ENCODE measurements at places on chromosomes 12 and 14.
A peak's percentile ranks its signal among the peaks of the same experiment; 100 is the strongest.

- DNase-seq, result no peak
Measured at GRCh38 chr12:52271158-52271557, 3.3 kb upstream of the KRT86 start.

DNA sequence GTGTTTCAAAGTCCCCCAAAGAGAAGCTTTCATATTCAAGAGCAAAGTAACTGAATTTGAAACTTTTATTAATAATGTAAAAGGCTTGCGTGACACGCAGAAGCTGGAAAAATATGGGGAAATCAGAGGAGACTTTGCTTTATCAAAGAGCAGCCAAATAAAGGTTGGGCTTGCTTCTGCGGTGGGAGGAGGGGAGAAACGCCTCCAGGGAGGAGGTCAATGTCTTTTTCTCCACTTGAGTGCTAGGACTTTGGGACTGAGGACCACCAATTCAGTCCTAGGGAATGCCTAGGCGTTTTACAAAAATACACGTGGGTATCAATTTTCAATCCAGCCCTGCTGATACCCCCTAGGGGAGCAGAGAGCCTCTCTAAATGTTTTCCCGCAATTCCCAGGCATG is 60.9 kb upstream of the FZD10 start:
- no peak for DNase-seq

DNA sequence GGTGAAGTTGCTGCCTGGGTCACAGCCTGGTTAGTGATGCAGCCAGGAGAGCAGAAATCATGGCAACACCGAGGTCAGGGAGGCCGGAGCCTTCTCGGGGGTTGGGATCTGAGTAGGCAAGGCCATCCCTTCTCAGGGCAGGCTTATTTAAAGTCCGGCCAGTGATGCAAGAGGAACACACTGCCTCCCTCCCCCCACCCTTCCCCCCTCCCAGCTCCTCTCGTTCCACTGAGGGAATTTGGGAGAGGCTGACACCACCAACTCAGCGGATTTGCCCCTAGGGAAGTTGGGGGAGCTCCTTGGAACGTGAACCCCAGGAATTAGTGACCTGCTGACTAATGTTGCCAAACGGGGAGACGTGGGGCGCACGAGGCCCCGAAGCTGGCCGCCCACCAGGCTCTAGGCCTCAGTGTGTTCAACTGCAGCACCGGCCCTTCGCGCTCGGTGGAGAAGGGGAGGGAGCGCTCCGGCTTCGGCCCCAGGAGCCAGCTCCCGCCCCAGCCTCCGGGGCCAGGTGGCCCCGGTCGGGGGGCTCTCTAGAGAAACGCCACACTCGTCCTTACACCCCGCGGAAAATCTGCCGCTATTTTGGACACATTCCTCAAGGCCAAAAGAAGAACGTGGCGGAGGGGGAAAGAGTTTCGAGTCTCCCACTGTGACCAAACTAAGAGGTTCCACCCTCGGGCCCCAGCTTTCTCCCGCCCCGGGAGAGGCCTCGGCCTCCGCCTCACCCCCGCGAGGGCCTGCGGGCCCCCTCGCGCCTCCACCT is 1.6 kb downstream of the CTDSP2 start:
- DNase-seq, result peak; percentile 86

- no peak for DNase-seq
Measured at GRCh38 chr14:89845346-89845745, 109.2 kb downstream of the EFCAB11 start.

DNA sequence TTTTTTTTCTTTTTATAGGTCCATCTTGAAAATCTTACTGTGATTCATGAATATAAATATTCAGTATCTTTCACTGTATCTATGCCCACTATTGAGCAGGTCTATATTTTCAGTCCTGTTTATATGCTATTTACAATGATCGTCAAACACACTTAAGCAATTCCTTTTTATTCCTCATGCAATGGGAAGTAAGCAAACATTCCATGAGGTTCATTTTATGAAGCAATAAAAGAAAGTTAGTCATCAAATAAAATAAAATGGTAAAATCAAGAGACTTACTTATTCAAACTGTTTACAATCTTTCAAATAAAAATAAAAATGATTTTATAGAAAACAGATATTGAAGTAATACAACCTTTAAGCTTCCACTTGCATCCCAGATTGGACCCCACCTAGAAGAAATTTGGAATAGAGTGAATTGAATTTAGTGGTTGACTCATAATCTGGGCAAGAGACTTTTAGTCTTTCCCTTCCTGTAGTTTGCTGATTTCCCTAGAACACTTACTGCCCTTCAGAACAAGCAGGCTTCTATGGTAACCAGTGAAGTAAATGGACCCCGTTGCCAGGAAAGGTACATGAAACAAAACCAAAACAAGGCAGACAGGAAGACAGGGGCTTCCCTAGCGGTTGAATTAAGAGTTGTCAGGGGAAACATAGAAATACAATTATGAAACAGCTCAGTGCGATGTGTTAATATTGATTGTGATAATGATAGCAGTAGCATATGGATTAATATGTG is 241.0 kb upstream of the ATP2B1 start:
- peak; percentile 21 for DNase-seq

DNA sequence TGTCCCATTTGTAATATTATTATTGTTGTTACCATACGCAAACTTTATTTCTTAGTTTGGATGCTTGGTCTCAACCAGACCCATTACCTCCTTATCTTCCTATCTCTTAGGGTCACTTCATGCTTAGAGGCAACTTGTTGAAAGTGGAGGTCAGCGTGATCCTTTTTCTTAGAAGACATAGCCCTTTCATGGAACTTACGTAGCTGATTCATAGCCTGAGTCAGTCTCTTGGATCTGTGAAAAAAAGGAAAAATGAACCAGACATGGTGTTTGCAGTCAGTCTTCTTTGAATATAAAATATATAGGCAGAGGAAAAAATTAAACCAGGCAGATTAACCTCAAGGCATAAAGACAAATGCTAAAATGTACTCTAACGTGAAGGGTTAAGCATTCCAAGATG is 613.7 kb downstream of the DIO2 start:
- DNase-seq, result no peak

GRCh38 chr14:92456215-92457015 is 57.2 kb upstream of the RIN3 start:
- DNase-seq, result peak; percentile 80

- DNase-seq, result no peak
Measured at GRCh38 chr12:80977346-80977745, 39.6 kb upstream of the LIN7A start.

- DNase-seq, result no peak
Measured at GRCh38 chr14:40122968-40123648, 690.9 kb upstream of the FBXO33 start.

DNA sequence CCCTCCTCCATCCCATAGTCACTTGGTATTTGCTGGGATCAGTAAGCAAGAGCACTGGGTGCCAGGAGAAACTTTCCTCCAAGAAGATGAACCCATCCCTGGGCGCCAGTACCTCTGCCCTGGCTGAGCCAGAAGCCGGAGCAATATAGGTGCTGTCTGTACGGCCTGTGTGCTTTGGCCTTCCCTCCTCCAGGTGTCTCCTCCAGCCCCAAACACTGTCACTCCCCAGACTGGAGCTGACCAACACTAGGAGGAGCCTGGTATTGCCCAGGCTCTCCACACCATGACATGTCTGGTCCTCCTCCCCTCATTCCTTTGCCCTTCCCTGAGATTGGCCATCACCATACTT is 4.9 kb downstream of the GSTZ1 start:
- DNase-seq, result no peak

DNA sequence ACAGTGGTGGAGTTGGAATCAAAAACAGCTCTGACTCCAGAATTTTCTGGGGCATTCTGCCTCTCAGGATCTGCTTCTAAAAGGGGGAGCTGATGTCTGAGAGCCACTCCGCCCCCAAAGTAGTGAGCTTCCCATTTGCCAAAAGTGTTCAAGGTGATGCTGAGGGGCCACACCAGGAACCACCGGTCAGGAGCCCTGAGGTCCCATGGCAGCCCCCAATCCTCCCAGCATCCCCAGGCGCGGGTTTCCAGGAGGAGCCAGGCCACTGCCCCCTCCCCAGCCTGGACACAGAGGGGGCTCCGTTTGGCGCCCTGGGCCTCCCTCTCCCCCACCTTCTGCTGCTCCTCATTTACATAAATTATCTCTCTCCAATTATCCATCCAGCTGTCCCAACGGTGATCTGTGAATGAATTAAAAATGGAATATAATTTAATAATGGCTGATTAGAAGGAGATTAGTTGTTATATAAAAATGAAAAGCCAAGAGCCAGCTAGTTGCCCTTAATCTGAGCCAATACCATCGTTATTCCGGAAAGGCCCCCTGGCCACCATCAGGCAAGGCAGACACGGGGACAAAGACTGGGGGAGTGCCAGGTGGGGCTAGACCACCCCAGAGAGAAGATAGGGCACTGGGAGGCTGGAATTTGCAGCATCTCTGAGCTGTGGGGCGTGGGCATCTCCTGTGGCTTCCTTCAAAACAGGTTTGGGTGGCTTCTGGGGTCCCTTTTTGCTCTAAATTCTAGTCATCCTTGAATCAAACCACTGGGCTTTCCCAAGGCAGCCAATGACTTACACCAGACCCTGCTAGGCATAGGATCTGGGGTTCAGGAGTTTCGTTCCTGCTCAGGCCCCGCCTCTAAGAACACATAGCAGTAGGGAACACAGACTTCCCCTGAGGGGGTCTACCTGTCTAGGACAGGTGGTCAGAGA is 19.7 kb upstream of the VSX2 start:
- DNase-seq, result no peak

DNA sequence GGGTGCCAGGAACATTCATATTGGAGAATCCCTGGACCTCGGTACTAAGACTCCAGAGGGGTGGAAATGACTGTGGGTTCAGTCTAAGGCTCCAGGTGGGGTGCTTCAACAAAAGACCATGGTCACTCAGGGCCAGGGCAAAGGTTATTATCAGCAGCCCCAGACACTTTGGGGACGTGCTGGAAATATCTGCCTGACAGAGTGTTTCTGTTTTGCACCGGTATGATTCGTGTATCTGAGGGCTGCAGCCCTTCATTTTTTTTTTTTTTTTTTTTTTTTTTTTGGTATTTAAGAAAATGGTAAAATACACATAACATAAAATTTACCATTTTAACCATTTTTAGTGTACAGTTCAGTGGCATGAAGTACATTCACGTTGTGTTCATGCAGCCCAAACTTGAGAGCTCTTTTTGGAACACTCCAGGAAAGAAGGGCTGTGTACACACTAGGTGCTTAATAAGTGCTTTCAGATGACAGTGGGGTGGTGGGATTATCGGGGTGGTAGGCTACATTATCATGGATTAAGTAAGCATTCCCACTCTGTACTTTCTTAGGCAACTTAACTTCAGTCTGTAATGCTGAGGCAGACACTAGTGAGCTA is 120.3 kb downstream of the CHST11 start:
- no peak for DNase-seq

DNA sequence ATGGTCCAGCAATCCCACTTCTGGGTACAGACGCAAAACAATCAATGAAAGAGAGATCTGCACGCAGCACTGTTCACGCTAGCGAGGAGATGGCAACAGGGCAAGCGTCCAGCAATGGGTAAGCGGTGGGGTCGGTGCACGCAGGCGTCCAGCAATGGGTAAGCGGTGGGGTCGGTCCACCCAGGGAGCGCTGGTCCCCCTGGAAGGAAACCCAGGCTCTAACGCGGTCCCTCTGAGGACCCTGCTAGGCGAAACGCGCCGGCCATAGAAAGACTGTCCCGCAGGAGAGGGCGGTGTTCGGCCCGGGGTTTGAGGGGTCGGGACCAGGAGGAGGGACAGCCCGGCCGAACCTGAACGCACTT is 618 bp upstream of the PGAM5 start:
- DNase-seq, result no peak

DNA sequence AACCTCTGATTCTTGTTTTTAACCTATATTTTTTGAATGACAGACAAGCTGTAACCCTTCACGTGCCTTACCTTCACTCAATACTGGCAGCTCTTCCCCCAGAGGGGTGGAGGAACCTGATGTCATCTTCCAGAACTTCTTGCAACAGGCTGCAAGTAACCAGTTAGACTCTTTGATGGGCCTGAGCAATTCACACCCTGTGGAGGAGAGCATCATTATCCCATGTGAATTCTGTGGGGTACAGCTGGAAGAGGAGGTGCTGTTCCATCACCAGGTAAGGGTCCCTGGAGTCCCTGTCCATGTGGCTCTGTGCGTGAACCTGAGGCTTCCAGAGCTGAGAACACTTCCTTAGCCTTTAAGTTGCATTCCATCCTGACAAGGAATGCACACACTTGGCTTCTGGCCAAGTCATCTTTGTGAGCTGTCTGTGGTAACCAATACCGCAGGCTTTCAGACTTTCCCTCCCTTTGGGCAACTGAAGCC is 22.7 kb downstream of the TRAFD1 start:
- no peak for DNase-seq

DNA sequence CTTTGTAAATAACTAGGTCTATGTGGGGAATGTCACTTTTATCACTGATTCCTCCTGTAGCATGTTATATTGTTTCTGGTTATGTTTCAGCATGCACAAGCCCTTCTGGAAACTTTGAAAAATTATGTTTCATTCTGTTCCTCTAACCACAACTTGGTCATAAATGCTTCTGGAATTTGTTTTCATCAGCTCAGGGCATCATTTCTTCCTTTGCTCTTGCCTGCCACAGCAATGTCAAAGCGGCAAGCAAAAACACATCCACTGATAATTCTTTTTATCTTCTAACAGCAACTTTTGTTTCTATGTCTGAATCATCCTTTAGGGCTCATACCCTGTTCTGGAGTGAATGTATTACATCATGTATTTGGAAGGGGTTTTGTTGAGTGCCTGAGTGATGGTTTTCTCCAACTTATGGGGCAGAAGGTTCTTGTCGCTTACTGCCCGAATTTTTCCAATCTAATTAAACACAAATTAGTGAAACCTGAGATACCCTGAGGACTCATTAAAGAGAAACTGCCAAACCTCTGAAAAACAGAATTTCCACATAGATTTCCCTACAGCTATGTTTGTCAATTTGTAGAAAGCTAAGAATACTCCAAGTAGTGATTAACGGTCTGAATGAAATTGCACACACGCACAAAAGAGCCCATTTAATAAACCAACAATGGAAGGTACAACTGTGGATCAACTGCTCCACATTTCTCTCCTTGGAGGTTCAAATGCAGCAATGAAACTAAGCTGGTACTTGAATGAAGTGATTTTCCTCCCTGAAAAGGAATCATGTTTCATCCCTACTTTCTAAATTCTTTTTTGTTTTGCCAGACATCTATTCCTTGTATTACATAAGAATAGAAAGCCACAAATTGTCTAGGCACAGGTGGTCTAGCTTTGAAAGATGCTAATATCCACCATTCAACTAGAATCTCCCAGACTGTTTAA is 173.5 kb upstream of the KRR1 start:
- no peak for DNase-seq

- DNase-seq, result no peak
Measured at GRCh38 chr12:89138048-89138852, 214.1 kb downstream of the DUSP6 start.

- peak; percentile 83 for DNase-seq
Measured at GRCh38 chr12:111444925-111445725, 39.4 kb downstream of the SH2B3 start.

DNA sequence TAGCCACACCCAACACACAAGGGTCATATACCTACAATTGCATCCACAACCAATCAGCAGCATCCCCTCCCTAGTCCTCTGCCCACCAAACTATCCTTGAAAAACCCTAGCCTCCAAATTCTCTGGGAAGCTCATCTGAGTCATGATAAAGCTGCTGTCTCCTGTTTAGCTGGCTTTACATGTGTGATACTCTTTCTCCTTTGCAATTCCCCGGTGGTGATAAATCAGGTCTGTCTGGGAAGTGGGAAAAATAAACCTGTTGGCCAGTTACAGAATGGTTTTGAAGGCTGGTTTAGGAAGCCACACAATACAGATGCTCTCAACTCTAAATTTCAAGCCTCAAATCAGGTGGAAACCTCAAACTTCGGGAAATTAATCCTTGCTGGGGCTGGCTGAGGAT is 41.9 kb downstream of the TMEM132D start:
- DNase-seq, result no peak

- DNase-seq, result no peak
Measured at GRCh38 chr12:89882050-89882449, 173.4 kb upstream of the ATP2B1 start.
